NCI-H1092 (cell line): ENCODE measurements at places on chromosomes 1 and 21.

- DNase-seq: no peak
Measured at GRCh38 chr1:6243053-6243834, 735 bp upstream of the HES3 start.

DNA sequence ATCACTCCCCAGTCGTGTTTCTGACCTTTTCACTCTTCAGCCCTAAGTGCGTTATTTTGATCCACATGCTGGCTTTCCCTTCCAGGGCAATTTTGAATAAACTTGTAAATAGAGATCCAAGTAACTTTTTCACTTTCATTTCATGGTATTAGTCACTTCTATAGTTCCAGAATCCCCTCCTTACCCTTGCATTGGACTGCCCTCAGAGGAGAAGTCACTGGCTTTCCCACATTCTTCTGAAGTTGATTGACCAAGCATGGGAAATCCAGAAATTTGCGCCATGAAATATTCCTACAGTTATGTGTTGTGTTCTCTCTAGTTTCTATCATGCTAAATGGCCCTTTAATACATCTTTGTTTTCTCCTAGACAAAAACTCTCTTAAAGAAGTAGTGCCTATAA, 177.3 kb upstream of the GORAB start:
- DNase-seq: no peak

DNA sequence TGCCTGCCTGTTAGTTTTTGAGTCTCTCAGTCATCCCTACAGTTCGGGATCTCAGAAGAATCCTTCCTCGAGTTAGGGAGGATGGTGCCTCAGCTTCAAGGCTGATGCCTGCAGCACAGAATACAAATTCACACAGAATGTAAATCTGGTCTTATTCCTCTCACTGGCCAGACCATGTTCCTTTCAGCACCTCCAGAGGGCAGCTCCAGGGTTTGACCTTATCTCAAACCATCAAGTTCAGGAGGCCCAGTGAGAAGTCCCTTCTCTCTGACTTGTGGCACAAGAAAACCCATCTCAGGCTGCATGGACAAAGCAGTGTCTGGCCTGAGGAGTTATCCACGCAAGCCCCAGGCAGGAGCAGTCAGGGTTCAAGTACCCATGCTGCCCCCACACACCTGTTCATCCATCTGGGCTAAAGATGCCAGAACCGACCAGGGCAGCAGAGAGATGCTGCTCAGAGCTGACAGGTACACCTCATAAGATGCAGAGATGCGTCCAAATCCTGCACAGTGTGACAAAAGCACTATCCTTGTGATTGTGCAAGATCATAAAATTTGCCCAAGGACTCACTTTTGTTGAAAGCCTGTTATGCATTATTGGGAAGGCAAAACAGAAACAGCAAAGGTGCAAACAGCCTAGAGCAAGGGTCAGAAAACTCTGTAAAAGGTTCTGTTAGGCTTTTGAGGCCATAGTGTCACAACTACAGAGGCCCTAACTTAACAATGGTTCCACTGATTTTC, 49.8 kb downstream of the BCAR3 start:
- no peak for DNase-seq

DNA sequence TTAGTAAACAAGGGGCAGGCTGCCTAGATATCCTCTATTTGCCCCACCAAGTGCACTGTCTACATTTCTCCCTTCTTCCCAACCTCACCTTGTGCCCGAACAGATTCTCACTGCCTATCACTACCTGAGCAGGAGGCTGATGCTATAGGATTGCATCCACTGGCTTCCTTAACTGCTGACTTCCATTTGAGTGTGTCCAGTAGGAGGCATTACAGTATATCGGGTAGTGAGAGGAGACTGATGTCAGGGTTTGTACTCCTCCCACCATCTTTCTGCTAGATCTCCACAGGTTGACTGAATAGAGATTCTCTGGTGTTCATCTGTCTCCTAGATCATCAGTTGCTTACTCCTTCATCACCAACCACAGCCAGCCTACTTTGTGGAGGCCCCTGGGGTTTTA, 796.3 kb downstream of the LRRIQ3 start:
- no peak for DNase-seq

DNA sequence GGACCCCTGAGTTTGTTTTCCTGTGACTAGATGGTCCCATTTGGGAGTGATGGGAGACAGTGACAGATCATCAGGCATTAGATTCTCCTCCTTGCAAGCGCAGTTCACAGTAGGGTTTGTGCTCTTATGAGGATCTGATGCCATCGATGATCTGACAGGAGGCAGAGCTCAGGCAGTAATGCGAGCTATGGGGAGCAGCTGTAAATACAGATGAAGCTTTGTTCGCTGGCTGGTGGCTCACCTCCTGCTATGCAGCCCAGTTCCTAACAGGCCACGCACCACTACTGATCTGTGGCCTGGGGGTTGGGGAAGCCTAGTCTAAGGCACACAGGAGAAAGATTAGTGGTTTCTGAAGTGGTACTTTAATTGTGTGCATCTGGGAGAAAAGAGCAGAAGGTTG, 7.1 kb upstream of the PLPP3 start:
- DNase-seq: no peak

DNA sequence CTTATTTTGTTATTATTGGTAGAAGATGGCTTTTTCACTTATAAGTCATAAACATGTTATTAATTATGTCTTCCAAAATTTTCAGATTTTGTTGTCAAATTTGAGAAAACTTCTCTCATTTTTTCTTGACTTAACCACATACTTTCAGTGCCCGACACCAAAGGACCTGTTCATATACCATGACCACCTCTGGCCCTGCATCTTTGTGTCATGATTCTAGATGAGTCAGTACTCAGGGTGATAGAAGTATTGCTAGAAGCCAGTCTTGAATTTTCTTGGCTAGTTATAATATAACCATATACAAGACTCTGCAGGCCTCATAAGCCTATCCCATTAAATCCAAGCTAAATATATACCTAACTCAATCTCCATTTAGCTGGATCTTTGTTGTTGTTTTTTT, 35.4 kb upstream of the DPH5 start:
- DNase-seq: no peak

DNA sequence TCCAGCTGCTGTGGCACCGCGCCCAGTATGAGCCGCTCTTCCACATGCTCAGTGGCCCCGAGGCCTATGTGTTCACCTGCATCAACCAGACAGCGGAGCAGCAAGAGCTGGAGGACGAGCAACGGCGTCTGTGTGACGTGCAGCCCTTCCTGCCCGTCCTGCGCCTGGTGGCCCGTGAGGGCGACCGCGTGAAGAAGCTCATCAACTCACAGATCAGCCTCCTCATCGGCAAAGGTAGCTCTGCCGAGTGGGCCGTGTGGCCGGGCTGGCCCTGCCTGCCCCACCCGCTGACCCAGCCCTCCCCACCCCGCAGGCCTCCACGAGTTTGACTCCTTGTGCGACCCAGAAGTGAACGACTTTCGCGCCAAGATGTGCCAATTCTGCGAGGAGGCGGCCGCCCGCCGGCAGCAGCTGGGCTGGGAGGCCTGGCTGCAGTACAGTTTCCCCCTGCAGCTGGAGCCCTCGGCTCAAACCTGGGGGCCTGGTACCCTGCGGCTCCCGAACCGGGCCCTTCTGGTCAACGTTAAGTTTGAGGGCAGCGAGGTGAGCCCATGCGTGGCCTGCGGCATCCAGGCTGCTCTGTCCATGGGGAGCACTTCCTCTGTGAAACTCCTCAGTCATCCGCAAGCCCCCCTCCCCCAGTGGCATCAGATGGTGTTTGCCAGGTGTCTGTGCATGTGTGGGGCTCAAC, 64.2 kb downstream of the PIK3CD start:
- no peak for DNase-seq

GRCh38 chr1:32438136-32438535, 26.7 kb upstream of the ZBTB8B start:
- no peak for DNase-seq

DNA sequence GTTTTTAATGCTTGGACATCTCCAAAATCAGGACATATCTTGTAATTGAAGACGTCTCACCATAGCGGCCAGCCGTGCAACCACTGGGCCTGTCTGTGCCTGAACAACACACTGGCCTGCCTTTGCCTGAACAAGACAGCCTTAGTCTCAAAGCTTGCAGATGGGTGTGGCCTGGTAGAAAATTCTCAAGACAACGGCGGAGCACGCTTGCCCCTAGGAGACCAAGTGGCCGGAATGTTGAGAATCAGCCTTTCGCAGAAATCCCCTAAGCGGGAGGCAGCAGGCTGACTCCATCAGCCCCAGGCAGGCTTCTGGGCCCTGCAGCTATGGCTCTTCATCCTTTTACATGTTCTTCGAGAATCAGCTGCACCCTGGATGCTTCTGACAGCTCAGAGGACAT, 98.0 kb upstream of the C1orf174 start:
- no peak for DNase-seq

- no peak for DNase-seq
Measured at GRCh38 chr1:85314726-85315125, 38.3 kb upstream of the BCL10 start.
